ENCODE measurements at places on chromosomes 6 and 20. TPM values are rescaled to one million over a fixed set of nuclear protein-coding genes. Genes with fewer than 3 reads are reported as not detected.

- H3K27me3 ChIP-seq: no peaks in the 10 kb centered on the region
- no peak overlapping the region for H3K4me3 ChIP-seq
- peak; percentile 58 for DNase-seq
These were observed 138.6 kb downstream of the THEMIS start for GRCh38 chr6:127762284-127762683.

- no peaks in the 10 kb centered on the region for H3K27me3 ChIP-seq
- H3K27ac ChIP-seq: no peak overlapping the region
- H3K4me1 ChIP-seq: no peaks in the 10 kb centered on the region
- no peak overlapping the region for H3K4me3 ChIP-seq
- no peaks in the 10 kb centered on the region for H3K36me3 ChIP-seq
- DNase-seq: no peak
These were observed 868.3 kb downstream of the EYS start for GRCh38 chr6:64838726-64839125.

GRCh38 chr6:63807056-63807455, 171.5 kb downstream of the PHF3 start:
- H3K4me3 ChIP-seq: no peak overlapping the region
- DNase-seq: no peak
- H3K36me3 ChIP-seq: no peaks in the 10 kb centered on the region
- no peaks in the 10 kb centered on the region for H3K27me3 ChIP-seq
- no peak overlapping the region for H3K27ac ChIP-seq

DNA sequence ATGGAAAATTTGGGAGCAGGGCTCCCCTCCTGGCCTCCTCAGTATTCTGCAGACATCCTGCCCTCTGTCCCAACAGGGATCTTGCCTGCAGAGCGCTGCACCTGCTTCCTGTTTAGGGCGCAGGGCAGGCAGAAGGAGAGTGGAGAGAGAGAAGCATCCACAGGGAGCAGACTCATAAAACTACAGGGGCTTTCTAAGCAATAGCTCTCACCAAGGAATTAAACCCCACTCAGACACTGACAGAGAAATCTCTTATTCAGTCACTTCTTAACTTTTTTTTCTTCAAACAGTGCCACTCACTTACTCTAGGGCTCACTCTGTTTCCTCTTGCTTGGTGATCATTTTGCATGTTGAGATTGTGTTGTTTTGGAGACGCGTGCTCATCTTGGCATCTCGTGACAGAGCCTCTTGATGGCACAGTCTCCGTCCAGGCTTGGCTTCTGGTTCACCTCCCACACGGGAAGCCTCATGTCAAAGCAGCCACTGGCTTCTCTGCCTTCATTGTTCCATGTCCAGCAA, 153.1 kb upstream of the INSM1 start:
- H3K27me3 ChIP-seq: peaks cover 16% of the 10 kb centered on the region
- H3K4me3 ChIP-seq: no peak overlapping the region
- DNase-seq: no peak
- no peak overlapping the region for H3K27ac ChIP-seq
- H3K4me1 ChIP-seq: no peaks in the 10 kb centered on the region

DNA sequence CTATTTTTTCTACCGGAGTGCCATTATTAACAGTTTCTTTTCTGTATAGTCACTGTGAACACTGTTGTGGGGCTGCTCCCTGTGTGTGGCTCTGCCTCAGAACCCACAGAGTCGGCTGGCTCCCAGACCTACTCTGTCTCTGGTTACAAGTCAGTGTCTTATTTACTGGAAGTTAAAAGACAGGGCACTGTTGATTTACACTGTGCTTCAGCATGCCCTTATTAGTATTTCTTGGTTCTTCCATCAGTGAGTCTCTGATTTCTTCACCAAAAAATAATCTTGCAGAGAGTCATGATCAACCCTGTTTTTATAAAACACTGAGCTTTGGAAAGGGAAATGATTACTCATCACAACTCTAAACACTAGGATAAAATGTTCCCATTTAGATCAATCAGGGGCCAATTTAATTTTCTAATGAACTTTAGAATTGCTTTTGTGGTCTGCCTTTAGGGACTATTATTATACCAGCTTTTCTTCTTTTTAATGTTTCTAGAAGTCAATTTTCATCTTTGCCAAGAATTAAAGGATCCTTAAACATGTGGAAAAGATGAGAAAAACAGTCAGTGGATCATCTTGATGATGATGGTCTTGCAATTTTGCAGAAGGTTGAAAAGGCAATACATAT, 92.6 kb downstream of the UTRN start:
- no peaks in the 10 kb centered on the region for H3K27me3 ChIP-seq
- H3K4me1 ChIP-seq: peaks cover 45% of the 10 kb centered on the region
- no peak overlapping the region for H3K27ac ChIP-seq
- peaks cover 17% of the 10 kb centered on the region for H3K36me3 ChIP-seq

GRCh38 chr6:114366899-114367298, 24.1 kb upstream of the HS3ST5 start:
- no peak overlapping the region for H3K4me3 ChIP-seq
- no peaks in the 10 kb centered on the region for H3K4me1 ChIP-seq
- no peak overlapping the region for H3K27ac ChIP-seq
- DNase-seq: no peak

SLC35D3 gene
- total RNA-seq: not detected

NKX2-2 gene
- total RNA-seq: not detected

PGM3 gene
- 17.0 TPM for total RNA-seq

LRRC73 gene
- 0.10 TPM for total RNA-seq

KCNK16 gene
- total RNA-seq: not detected

PERP gene
- total RNA-seq: 4.4 TPM

LY6G5B gene
- 6.5 TPM for total RNA-seq

ZNF292 gene
- total RNA-seq: 41.2 TPM

OSTM1 gene
- 7.1 TPM for total RNA-seq

PLA2G7 gene
- total RNA-seq: not detected

All from activated naive CD4-positive, alpha-beta T cell treated with anti-CD3 and anti-CD28 coated beads for 36 hours (primary cell).